ENCODE measurements at places on chromosomes 4 and X.

DNA sequence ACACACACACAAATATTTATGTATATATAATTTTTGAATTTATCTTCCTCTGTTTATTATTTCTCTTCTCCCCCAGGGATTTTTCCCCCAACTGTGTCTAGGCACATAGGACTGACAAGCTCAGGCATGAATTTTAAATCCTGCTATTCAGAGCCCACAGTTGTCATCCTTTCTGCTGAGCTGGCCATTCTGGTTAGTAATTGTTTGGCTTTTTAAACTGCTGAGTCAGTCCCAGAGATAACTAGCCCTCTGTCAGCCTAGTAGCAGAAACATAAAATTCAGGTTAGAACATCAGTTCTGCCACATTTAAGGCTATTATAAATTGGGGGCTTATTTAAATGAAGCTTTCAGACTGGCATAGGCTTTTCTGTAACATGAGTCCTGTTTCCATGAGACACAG lies 151.7 kb upstream of the MAOA start:
- no peak for DNase-seq

DNA sequence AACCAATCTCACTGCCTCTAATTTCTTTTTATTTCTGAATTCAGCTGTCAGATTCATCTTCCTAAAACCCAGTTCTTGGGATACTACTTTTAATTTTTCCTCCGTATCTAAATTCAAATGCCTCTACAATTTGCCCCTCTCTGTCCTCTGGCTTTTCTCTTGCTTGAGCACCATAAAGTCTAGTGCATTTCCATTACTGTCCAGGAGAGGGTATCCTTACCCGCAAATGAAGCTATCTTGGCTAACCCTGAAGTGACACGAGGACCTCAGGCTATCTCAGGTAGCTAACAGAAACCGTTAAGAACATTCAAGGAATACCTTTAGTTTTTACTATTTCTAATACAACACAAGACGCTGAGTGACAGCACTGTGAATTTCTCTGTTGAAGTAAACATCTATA lies 49.4 kb upstream of the PRR32 start:
- peak; percentile 47 for DNase-seq

DNA sequence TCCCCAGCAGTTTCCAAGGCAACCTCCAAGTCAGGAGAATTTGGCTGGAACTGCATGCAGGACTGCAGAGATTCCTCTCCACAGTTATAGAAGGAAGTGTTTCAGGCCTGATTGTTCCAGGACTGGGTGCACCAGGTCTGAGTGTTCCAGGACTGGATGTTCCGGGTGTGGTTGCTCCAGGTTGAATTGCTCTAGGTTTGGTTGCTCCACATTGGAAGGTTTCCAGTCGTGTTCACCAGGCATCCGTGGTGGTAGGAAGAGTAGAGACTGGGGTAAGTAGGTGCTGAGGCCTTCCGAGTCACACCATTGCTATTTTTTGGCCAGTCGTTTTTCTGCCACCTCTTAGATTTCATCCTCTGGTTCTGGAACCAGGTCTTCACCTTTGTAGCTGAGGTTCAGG lies 105.4 kb downstream of the MSN start:
- DNase-seq, result no peak

DNA sequence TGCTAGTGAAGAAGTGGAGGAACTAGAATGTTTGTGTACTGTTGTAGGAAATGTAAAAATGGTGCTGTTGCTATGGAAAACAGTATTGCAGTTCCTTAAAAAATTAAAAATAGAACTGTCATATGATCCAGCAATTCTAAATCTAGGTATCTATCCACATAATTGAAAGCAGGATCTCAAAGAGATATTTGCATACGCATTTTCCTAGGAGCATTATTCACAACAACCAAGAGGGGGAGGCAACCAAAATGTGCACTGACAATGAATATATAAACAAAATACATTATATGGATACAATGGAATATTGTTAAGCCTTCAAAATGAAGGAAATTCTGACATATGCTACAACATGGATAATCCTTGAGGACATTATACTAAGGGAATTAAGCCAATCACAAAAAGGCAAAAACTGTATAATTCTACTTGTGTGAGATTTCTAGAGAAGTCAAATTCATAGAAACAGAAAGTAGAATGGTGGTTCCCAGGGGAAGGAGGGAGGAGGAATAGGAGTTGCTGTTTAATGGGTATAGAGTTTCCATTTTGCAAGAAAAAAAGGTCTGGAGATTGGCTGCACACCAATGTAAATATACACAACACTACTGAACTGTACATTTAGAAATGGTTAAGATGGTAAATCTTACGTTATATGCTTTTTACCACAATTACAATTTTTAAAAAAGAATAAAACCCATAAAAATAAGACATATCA lies 35.6 kb upstream of the KCNE5 start:
- no peak for DNase-seq

DNA sequence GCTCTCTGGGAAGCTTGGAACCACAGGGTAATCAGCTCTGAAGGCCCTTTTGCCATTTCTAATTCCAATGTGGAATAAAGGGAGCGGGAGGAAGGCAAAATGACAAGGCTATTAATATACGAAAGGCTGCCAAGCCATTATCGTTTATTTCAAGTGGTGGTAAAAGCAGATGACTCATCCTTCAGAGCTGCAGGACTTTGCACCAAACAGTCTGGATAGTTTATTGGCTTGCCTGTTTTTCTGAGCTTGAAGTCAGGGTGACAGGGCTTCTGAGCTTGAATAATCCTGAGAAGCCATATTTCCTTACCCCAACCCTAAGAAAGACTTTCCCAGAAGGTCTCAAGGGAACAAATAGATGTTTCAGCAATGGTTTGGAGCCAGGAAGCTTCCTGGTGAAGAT lies 7.7 kb upstream of the GABRE start:
- no peak for DNase-seq

- DNase-seq, result no peak
Observed at GRCh38 chr4:42789041-42789567, 103.4 kb upstream of the GRXCR1 start.

- DNase-seq, result no peak
Observed at GRCh38 chr4:88003261-88003660, 4.2 kb upstream of the PKD2 start.

DNA sequence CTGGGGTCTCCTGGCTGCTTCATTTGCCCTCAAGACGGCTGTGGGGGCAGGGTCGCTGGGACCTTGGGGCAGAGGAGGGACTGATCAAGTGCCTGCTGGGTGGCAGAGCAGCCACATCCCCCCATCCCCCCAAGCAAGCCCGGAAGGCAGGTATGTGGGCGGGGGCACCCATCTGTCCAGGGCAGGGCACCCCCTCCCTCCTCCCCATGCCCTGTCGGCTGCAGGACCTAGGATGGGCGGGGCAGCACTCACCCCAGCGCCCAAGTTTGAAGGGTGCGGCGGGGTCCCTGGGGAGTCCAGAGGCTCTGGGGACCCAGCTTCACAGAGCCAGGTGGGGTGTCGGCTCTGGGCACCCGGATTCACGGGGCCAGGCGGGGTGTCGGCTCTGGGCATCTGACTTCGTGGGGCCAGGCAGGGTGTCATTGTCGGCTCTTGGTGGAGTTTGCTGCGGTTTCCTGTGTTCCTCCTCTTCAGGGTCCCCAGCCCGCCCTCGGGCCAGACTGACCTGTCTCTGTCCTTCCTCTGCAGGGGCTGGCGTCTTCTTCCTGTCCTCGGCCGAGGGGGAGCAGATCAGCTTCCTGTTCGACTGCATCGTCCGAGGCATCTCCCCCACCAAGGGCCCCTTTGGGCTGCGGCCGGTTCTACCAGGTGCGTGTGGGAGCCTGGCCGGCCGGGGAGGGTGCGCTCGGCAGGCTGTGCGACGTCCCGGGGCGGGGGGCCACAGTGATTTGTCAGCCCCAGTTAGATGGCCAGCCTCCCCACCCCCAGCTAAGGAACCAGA lies 22.1 kb downstream of the DOK7 start:
- no peak for DNase-seq

DNA sequence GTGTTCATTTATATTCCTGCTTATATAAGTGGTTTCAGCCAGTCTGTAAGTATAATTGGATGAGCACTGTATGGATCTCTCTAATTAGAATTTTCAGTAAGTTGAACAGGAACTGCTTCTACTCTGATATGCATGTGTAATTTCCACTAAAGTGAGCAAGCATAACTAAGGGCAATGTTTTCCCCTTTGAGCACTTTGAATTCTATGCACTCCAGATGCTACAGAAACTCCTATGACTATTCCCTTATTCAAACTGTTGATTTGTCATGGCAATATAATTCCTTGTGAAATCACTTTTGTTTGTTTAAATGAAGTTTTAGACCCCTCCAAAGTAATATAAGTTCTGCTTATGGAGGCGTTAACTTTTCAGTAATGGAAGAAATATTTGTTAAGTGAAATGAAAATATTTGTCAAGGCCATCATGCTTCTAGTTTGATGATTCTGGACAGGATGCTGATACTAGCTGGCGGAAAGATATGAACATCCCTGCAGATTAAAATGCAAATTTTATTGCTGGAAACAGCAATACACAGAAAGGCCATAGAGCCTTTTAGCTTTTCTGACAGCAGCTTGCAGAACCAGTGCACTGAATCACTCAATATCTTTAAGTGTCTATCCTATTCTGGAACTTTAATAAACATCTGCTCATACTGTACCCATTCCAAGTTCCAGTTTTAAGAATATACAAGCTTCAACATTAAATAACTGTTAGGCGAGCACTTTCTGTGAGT lies 1460.8 kb downstream of the RAPGEF2 start:
- DNase-seq, result no peak

DNA sequence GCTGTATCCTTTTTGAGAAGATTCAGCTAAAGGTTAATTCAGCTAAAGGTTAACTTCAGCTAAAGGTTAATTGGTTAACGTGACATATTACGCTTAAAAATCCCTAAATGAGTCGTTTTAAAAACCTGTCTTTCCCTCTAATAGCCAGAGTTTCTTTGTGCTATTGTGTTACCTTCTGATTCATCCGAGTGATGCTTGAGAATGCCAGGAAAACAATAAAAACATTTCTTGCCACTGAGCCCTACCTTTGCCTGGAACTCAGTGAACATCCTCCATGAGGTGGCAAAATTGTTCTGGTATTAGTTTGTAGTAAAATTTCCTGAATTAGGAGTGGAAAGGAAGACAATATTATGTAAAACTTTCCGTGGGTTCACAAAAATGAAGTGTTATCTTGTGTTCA lies 13.7 kb upstream of the TMPRSS11E start:
- no peak for DNase-seq
